ENCODE measurements at places on chromosomes 2 and 18. TPM values are rescaled to one million over a fixed set of nuclear protein-coding genes. Genes with fewer than 3 reads are reported as not detected.

- DNase-seq, result no peak
These were observed 115.1 kb downstream of the KCNJ3 start for GRCh38 chr2:154813636-154814035.

- no peak for DNase-seq
These were observed 49.1 kb downstream of the CHMP3 start for GRCh38 chr2:86513948-86514660.

GRCh38 chr18:76443519-76444445 is 51.3 kb downstream of the ZNF516 start:
- no peak for DNase-seq

- peak; percentile 31 for DNase-seq
These were observed 385.9 kb upstream of the CYRIA start for GRCh38 chr2:17051538-17051937.

- DNase-seq, result no peak
These were observed 92.8 kb upstream of the MAP4K3 start for GRCh38 chr2:39529836-39530235.

GRCh38 chr2:173077506-173078177 is 2.0 kb downstream of the MAP3K20 start:
- DNase-seq, result no peak

DNA sequence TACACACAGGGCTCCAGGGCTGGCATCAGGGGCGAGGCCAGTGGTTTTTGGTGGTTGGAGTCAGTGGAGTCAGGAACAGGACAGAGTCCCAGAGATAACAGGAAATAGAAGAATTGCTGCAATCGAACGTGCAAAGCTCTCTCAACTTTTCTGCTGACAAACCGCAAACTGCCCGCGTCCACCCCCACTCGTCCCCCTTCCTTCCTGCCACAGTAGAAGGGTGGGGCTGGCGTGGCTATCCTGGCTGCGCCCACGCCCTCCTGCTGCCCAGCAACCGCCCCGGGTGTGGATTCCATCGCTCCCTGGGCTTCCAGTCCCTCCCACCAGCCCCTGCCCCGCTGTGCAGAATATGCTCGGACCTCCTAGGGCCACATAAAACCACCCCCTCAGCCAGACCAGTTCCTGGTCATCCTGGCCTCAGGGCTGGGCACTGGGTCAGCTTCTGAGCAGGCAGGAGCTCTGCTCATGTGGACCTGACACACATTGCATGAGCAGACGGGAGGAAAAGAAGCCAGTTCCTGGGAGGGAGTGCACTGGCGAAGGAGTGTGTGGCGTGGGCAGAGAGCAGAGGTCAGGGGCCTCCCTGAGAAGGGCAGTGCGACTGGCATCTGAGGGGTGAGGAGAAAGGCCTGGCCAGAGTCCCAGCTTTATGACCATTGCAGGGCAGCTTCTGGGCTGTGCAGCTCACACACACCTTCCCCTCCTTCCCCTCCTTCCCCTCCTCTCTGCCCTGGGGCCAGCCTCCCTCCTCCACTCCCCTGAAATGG is 85.4 kb upstream of the ATG16L1 start:
- DNase-seq, result peak; percentile 91

DNA sequence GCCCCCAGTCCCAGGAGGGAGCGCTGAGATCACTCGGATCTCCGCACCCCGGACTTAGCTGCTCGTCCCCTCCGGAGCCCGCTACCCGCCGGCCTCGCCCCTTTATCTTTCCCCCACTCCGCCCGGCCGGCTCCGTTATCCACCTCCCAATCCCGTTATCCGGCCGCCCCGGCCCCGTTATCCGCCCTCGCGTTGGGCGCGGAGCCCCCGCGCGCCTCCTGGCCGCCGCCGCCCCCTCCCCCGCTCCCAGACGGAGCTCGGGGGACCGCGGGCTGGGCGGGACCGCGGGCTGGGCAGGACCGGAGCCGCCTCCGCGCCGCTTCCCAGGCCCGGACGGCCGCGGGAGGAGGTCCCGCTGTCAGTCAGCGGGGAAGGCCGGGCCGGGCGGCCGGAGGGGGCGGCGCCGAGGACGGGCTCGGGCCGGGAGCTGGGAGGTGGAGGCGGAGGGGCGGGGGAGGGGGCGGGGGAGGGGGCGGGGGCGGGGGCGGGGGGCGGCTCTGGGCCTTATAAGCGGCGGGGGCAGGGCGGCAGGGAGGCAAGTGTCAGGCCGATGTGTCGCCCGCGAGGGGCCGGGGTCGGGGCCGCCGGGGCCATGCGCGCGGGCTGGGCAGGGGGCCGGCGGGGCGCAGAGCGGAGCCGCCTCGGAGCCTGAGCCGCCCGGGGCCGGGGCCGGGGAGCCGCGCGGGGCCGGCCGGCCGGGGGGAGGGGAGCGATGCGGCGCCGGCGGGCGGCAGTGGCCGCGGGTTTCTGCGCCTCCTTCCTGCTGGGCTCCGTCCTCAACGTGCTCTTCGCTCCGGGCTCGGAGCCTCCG is at the start of gene PKDCC:
TSS of gene PKDCC (plus strand) at position 534 of the 811 bp plus-strand sequence. CDS start at position 713, 179 bp downstream.
- DNase-seq, result peak; percentile 49

- peak; percentile 42 for DNase-seq
These were observed 32.8 kb downstream of the FAM124B start for GRCh38 chr2:224369028-224369632.

DNA sequence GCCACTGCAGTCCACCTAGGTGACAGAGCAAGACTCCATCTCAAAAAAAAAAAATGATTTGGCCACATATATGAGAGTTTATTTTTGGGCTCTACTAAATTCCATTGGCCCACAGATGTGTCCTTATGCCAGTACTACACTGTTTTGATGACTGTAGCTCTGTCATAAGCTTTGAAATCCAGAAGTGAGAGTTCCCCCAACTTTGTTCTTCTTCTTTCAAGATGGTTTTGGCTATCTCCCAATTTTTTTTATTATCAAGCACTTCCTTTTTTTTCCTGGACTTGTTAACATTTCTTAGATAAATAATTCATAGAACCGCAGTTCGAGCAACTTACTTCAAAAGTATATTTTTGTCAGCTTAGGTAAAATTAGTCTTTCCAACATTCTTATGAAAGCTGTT is 96.9 kb downstream of the TSHZ1 start:
- DNase-seq, result no peak

DNA sequence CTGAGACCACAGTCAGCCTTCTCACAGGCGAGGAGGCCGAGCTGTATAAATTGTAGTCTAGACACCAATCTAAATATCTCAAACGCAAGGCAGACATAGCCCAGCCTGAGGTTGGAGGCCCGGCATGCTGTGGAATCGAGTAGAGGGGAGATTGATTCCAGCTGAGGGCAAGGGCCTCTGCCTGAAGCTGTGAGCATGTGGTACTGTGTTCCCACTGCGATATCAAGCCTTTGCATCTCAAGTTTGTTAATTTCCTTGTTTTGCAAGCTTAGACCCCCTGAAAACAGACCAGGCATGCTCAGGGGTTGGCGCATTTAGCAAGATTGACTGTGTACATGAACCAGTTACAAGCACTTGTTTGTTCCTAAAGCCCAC is 65.1 kb upstream of the FOSL2 start:
- DNase-seq, result no peak

CD8B2 gene
- not detected for total RNA-seq

GPR75 gene
- 1.3 TPM for total RNA-seq

TEKT4 gene
- not detected for total RNA-seq

BCL2L11 gene
- total RNA-seq, result 4.5 TPM

LHCGR gene
- total RNA-seq, result not detected
